ENCODE measurements at places on chromosomes 7 and 10.

- no peak for DNase-seq
Observed at GRCh38 chr10:132788180-132788830, 2.4 kb upstream of the NKX6-2 start.

GRCh38 chr10:127702271-127702670 lies 34.7 kb upstream of the FOXI2 start:
- DNase-seq, result no peak

DNA sequence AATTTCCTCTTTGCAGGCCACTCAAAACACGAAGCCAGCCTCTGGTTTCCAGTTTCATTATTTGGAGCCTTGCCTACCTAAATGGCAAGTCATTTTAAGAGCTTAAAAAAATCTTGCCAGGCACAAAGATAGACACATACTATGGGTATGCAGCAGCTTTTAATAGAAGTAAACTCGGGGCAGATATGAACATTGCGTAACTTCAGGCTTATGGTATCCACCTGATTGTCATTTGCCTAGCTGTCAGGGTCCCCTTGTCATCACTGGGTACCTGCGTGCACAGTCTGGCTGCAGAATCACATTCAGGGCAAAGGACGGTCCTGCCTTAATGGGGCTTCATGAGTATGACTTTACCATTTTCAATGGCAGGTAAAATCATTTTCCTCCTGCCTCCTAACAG lies 466.1 kb upstream of the NRP1 start:
- DNase-seq, result no peak

- DNase-seq, result no peak
Observed at GRCh38 chr7:139230023-139230422, 1.0 kb upstream of the UBN2 start.

- DNase-seq, result no peak
Observed at GRCh38 chr10:71213761-71214440, 1.5 kb downstream of the UNC5B start.

GRCh38 chr7:147513451-147513850 lies 1077.1 kb upstream of the C7orf33 start:
- DNase-seq, result no peak

All from right lung (tissue), 10 donors.